NCI-H2107 (cell line): ENCODE measurements at places on chromosomes 5 and 9.
A peak's percentile ranks its signal among the peaks of the same experiment; 100 is the strongest.

GRCh38 chr5:54912021-54912420 is 73.4 kb downstream of the ESM1 start:
- no peak for DNase-seq

DNA sequence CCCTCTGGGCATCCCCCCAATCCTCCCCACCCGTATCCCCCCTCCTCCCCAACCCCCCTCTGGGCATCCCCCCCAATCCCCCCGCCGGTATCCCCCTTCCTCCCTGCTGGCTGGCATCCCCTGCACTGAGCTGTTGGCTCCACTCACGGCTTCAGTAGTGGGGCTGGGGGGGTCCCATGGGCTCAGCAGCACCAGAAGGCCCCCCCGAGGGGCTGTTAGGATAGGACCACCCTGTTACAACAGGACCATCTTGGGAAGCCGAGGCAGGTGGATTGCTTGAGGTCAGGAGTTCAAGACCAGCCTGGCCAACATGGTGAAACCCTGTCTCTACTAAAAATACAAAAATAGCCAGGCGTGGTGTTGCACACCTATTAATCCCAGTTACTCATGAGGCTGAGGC is 42.4 kb downstream of the EXD3 start:
- no peak for DNase-seq

GRCh38 chr5:93163010-93163663 is 417.9 kb downstream of the NR2F1-AS1 start:
- no peak for DNase-seq

DNA sequence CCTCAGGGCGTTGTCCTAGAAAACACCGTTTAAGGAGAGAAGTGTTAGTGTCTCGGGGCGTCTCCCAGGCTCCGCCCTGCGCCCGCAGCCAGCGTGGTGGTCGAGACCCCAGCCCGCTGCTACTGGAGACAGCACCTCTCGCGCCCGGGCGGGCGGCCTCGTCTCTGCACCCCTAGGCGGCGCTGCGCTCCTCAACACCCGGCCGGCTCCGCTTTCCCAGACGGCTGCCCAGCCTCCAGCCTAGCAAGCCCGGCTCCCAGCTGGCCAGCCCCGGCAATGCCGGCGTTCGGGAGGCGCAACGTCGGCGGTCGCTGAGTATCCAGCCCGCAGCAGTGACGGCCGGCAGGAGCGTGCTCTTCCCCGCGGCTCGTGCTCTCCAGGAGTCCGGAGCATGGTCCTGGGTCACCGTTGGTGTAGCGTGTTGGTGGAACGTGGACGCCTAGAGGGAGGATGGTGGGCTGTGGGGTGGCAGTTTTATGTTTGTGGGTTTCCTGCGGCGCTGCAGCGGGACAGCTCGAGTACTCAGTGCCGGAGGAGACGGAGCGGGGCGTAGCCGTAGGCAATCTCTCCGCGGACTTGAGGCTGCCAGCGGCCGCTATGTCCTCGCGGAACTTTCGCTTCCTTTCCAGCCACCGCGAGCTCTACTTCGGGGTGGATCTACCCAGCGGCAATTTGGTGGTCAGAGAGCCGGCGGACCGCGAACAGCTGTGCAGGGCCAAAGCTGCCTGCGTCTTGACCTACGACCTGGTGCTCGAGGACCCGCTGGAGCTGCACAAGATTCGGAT is 536 bp downstream of the PCDHAC1 start:
- DNase-seq: peak; percentile 69

GRCh38 chr9:134634667-134635230 is 6.9 kb upstream of the COL5A1 start:
- no peak for DNase-seq
